Activated effector memory CD4-positive, alpha-beta T cell treated with Interleukin-2 at 50 U/mL for 16 hours (primary cell): ENCODE measurements at places on chromosomes 3 and 15.

- DNase-seq, result no peak
Observed at GRCh38 chr3:105518203-105518602, 151.5 kb downstream of the ALCAM start.

DNA sequence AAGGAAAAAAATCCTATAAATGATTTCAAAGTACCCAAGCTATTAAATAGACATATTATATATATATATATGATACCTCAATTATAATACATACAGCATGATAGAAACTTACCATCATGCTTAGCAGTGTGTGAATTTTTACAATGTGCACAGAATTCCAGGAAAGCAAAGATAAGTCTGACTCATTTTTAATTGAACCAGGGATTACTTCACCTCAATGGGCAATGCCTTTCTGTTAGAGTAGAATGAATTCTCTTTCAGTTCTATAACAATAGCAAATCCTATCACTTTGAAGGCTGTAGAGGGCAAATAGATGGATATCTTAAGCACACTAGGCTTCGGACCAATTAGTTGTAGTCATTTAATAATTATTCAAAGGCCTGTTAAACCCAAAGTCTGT is 54.8 kb upstream of the P3H2 start:
- no peak for DNase-seq

GRCh38 chr15:70702584-70702983 is 60.8 kb downstream of the UACA start:
- DNase-seq, result no peak

DNA sequence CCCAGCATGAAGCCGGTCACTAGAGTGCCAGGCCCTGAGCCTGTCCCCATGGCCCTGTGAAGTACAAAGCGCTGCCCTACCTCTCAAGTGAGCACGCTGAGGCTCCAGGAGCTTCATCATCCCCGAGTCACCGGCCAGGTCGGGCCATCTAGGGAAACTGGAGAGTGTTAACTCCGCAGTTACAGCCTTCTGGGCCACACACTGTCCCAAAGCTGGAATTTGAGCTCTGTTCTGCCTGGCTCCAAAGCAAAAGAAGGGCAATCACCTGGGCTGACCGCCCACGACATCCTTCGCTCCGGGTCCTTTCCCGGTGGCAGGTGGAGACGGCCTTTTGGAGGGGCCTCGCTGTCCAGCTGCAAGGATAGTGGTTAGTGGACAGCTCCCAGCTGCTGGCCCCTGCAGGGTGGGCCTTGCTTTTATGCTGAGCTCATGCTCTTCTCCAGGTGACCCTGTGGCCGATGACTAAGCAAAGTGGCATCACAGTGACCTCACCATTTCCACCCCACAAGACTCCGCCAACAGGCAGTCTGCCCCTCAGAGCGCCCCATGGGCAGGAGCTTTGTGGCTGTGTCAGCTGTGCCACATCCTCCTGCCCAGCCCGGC is 3.5 kb upstream of the MUC4 start:
- DNase-seq, result no peak

DNA sequence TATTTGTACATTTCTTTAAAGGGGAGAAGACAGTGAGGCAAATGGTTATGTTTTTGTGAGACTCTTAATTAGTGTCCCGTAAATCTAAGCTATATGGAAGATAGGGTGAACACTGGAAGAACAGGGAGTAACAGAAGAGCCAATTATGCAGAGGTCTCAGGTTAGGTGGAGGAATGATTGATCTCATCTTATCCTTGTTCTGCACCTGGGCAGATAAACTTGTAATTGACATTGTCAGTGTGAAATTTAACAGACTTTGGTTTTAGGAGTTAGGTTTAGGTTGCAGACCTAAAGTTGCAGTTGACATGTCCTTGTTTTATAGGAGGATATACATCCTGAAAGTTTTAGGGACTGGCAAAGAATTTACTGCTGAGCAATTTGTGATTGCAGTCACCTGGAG is 3.1 kb upstream of the TWF2 start:
- no peak for DNase-seq

GRCh38 chr3:108017587-108017986 is 73.2 kb downstream of the CD47 start:
- no peak for DNase-seq

- DNase-seq, result no peak
Observed at GRCh38 chr15:66477011-66477410, 20.6 kb downstream of the SNAPC5 start.

DNA sequence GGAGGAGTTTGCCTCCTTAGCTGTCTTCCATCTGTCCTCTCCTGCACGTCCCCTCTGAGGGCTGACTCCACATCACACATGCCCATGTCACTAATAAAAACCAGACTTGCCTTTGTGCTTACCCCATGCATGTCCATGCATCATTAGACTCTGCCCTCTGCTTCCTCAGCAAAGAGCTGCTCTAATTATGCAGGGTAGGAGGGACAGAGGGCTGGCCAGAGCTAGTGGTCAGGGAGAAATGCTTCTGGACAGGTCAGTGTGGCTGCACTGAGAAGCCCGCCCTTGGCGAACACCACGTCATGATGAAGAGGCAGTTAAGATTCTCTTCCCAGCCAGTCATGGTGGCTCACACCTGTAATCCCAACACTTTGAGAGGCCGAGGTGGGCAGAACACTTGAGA is 8.9 kb downstream of the CA12 start:
- no peak for DNase-seq

GRCh38 chr15:69046781-69047180 is 32.3 kb downstream of the NOX5 start:
- DNase-seq, result no peak

DNA sequence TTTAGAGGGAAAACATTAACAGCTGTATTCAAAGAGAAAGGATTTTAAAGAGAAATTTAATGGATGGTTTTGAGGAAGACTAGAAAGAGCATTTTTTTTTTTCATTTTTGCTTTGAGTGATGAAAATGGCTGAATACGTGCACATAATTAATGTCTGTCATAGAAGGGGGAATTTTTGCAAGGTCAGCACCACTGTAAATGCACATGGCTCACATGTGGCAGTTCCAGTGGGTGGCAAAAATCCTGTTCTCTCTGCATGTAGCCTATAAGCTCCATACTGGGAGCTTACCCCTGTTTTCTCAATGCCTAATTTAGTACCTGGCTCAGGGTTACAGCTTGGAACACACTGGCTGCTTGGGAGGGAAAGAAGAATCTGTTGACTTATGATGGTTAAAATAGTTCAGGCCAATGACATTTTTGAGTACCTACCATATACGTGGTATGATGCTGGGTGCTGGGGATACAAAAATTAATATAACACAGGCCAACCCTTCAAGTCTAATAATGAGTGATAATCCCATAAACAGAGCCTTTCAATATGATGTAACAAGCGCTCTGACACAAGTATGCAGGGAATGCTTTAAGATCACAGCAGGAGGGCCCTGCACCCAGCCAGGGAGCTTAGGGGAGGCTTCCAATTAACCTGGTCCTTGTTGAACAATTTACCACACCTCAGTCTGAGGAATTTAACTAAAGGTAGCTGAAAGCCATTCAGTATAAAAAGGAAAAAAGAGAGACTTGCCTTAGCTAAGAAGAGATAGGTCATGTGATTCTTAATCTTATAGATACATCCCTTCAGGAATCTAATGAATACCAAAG is 33.0 kb downstream of the HSPBAP1 start:
- no peak for DNase-seq

GRCh38 chr3:38648659-38649499 is 608 bp downstream of the SCN5A start:
- no peak for DNase-seq

DNA sequence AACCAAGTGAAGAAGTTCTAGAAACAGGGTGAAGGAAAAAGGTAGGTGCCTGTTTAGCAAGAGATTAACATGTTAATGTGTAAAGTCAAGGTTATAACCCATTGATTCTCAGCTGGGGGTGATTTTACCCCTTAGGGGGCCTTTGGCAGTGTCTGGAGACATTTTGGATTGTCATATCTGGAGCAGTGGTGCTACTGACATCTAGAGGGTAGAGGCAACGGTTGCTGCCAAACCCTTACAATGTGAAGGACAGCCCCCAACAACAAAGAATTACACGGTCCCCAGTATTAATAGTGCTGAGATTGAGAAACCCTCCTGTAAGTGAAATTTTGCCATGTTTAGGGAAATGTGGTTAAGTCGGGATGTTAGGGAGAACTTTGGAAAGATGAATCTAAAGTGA is 74.7 kb downstream of the CRYBG3 start:
- DNase-seq, result no peak

DNA sequence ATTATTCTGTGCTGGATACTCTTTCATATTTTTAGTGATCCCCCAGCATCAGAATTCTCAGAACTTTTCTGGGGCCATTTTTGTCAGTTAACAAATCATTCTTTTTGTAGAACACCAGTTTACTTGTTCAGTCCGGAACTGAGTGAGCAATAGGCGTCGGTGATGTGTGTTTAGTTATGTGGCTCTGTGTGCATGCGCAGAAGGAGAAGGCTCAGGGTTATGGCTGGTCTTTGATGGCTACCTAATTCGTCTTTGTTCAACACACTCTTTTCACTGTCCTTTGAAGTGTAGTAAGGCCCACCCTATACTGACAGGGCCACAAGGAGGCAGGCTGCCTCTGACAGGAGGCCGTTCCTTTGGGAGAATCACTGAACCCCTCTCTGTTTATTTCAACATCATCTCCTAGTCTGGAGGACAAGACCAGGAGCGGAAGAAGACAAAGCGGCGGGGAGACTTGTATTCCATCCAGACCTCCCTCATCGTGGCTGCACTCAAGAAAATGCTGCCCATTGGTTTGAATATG is 158.2 kb upstream of the CHRM5 start:
- no peak for DNase-seq

DNA sequence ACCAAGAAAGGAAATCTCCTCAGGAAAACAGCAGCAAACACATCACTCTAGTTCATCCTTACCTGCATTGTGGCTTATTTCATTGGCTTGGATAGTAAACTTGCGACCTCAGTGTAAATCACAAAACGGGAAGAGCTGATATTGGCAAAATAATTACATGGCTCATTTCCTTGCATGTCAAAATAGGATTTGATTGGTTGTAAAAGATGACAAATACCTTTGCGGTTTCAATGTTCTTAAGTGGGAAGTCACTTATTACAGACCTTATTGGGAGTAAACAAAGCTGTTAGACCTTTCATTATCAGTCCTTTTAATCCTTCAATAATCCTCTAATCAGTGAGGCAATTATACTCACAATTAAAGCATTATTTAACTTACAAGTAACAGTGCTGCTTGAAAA is 590.6 kb downstream of the MAGI1 start:
- no peak for DNase-seq

DNA sequence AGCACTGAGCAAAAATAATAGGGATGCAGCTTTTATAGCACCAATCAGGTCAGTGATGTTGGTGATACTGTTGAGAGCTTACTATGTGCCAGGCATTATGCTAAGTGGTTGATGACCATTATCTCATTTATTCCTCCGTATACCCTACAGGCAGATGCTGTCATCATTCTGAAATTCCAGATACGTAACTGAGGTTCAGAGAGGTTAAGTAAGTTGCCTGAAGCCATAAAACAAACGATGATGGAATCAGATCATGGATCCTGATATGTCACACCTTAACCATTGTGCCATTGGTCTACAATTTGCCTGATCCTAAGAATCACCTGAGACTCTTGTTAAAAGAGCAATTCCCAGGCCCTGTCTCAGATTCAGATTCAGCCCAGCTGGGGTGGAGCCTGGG is 49.5 kb downstream of the ST6GAL1 start:
- DNase-seq, result no peak

DNA sequence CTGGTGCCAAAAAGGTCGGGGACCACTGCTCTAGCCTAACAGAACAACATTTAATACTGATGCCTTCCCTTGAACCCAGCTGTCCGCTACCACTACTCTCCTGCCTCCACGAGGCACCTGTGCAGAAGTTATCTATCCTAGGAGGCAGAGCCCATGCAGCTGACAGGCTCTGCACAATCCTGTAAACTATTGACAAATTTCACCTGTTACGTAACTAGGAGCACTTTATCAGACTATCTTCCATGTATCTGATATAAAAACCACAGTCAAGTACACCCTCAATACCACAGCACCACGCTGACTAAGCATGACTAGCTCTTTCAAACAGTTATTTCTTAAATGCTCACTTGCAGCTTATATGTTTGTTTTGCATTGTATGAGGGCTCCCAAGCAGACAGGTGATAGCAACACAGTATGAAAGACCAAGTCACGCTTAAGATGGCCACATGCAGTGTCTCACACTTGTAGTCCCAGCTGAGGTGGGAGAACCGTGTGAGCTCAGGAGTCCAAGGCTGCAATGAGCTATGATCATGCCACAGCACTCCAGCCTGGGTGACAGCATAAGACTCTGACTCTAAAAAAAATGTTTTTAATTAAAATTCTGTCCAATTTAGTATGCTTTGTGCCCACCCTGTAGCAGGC is 4.5 kb upstream of the IL17RC start:
- no peak for DNase-seq

GRCh38 chr3:3448468-3448867 is 269.0 kb upstream of the CRBN start:
- DNase-seq, result no peak

DNA sequence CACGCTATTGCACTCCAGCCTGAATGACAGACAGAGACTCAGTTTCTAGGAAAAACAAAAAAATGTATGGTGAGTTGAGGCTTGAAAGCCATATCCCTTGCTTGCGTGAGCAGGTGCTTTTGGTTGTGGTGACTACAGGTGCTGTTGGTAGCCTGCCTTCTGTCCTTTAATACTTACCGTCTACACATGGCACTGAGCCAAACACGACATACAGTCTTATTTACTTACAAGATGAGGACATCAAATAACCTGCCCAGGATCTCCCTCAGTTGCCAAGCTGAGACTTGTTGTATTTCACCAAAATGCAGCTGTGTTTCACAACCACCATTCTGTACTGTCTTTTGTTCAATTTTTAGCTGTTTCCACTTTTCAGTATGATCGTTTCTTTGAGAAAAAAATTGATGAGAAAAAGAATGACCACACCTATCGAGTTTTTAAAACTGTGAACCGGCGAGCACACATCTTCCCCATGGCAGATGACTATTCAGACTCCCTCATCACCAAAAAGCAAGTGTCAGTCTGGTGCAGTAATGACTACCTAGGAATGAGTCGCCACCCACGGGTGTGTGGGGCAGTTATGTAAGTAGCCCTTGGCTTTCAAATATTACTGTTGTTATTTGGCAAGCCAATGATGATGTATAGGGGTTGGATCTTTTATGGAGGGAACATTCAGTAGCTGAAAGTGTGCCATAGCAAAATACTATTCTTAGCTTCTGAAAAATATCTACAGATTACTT is 6.5 kb downstream of the ALAS1 start:
- no peak for DNase-seq

GRCh38 chr3:146594843-146595482 is 10.2 kb downstream of the PLSCR5 start:
- DNase-seq, result no peak

- DNase-seq, result no peak
Observed at GRCh38 chr3:195036574-195036973, 234.4 kb downstream of the XXYLT1 start.

DNA sequence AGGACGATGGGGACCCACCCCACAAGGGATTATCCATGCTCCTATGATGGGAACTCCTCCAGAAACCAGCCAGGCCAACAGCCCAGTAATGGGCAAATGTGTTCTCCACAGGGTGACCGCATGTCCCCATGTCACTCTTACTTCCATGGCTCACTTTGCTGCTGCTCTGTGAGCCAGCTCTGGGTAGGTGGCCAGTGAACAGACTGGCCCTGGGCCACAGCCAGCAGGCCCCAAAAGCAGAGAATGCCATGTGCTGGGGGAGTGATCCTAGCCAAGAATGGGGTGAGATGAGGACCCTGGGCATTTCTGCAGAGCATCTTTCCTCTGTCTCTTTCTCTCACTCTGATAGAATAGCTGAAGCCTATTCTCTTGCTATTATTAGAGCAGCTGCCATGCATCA is 391.4 kb downstream of the LRTM1 start:
- DNase-seq, result no peak

- DNase-seq, result no peak
Observed at GRCh38 chr3:31291818-31292217, 240.9 kb upstream of the STT3B start.

- no peak for DNase-seq
Observed at GRCh38 chr3:167078070-167078622, 302.0 kb downstream of the ZBBX start.
